GM12865 (cell line): ENCODE measurements at places on chromosomes 12 and 14.
A peak's percentile ranks its signal among the peaks of the same experiment; 100 is the strongest.

GRCh38 chr12:18135509-18135908 lies 45.5 kb upstream of the RERGL start:
- no peak for DNase-seq

GRCh38 chr14:104724407-104724980 lies 465 bp downstream of the ADSS1 start:
- DNase-seq, result no peak

GRCh38 chr14:92783813-92784431 lies 10.2 kb upstream of the GOLGA5 start:
- DNase-seq, result peak; percentile 75

GRCh38 chr12:29962276-29963035 lies 178.7 kb upstream of the TMTC1 start:
- no peak for DNase-seq

- no peak for DNase-seq
Measured at GRCh38 chr14:44505588-44505987, 1.5 kb downstream of the FSCB start.

GRCh38 chr12:57896115-57896433 lies 45.3 kb upstream of the ATP23 start:
- DNase-seq, result no peak

DNA sequence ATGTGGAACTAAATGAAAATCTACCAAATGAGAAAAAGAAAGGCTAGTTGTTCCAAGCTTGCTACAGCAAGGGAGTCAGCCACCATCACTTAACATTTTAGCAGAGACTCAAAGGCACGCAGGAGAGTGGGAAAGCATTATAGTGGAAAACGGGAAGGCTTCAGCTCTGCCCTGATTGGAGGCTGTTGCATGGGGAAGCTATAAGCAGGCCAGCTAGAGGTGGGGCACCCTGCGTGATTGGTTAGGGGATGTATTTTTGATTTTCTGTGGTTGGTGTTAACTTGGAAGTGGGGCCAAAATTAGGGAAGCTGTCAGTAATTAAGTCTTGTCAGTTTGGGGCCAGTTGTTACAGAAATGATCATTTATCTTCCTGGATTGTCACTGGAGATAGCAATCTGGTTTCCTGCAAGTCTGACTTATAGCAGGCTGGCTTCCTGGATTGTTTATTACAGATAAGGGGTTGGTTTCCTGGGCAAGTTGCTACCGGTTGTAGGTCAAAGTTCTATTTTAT lies 93.9 kb downstream of the FAR2 start:
- DNase-seq, result no peak

- peak; percentile 76 for DNase-seq
Measured at GRCh38 chr12:117367006-117367638, 5.7 kb upstream of the NOS1 start.

DNA sequence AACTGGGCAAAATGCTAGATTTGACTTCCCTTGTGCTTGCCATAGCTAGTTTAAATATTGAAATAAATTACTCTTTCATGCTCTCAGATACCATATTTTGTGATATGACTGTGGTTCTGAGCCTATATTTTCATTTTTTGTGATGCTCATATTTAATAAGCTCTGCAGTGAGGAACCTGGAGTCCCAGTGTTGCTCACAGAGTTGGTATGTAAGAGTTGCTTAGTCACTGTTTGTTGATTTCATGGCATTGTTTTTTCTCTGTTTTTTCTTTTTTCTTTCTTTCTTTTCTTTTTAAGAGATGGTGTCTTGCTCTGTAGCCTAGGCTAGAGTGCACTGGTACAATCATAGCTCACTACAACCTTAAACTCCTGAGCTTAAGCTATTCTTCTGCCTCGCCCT lies 750.5 kb upstream of the TMEM132C start:
- DNase-seq, result no peak

- peak; percentile 85 for DNase-seq
Measured at GRCh38 chr12:108573317-108573716, 10.9 kb downstream of the ISCU start.

DNA sequence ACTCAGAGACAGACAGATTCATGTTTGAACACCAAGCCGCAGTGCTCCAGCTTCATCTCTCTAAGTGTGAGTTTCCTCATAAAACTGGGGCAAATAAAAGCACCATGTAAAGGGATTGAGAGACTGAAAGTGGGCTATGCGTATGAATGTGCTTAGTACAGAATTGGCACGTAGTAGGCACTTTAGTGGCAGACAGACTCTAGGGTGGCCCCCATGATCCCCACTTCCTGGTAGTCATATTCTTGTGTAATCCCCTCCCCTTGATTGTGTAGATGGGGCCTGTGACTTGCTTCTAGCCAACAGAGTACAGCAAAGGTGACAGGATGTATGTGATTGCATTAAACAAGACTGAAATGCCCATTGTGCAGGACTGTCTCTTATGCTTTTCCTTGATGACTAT lies 43.0 kb downstream of the DAO start:
- no peak for DNase-seq

DNA sequence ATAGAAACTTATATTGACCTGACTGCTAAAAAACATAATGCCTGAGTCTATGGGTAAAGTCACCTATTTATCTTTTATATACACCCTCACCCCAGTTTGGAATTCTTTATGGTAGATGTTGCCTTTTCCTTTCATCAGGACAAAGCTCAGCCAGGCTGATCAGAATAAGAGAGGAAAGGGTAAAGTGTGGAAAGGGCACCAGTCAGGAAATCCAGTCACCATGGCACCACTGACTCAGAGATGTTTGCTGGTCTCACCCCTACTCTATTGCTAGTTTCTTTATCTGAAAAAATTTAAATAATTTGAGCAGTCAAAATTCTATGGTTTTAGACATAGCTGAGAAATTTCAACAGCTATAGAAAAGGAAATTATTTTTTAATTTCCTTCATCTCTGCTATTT lies 49.2 kb upstream of the SSTR1 start:
- DNase-seq, result no peak

DNA sequence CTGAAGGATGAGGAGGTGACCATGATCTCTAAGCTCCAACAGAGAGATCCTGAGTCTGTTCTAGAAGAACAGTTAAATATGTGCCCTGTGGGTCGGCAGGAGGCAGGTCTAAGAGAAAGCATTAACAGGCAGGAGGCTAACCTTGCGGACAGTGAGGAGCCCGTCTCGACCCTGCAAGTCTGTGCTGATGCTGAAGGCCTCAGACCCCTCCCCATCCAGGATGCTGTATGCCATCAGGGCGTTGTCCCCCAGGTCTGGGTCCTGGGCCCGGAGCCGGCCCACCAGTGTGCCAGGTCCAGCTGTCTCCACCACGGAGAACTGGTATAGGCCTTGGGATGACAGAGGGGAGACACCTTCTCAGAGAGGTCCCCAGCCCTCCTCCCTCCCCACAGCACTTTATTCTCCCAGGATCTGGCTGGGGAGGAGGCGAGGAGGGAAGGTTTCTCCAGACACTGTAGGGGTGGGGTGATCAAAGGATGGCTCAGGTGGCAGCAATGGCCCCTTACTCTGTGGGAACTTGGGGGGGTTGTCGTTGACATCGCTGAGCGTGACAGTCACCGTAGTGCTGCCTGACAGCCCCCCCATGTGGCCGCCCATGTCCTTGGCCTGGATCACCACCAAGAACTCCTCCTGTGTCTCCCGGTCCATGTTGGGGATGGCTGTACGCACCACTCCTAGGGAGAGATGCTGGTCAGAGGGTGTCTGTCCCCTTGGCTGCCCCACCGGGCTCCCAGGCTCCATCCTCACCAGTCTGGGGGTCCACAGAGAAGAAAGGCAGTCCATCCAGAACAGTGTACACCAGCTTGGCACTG lies 3.1 kb downstream of the CDH24 start:
- no peak for DNase-seq

DNA sequence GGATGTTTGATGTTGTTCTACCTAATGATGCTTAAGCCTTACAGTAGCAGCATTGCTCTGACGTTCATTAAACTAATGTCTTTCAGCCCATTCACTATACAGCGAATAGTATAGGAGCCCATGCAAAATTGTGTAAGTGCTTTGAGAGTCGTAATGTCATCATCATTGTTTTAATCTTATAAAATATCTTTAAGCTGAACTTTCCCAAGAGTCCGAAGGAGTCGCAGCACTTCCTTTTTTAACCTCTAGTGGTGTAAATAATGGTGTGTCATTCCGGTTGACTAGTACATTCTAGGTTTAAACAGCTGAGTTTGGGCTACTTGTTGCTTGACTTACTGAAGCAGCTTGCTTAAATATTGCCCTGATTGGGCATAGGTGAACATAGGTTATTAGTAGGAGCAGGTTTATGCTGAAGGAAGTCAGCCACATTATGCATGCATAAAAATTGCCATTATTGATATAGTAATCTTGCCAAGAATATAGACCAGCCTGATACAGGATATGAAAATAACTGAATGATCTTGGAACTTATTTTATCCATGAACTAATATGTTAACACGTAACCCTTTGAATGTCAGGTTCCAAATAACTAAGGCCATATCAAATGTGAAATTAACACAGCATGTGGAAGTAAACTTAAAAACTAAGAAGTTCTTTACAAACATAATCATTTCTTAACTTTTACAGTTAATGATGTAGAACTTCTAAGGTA lies 2.6 kb downstream of the WNK1 start:
- peak; percentile 65 for DNase-seq

GRCh38 chr14:90400904-90401561 lies 4.2 kb downstream of the CALM1 start:
- no peak for DNase-seq

- DNase-seq, result no peak
Measured at GRCh38 chr12:563787-564298, 99.4 kb downstream of the NINJ2 start.
